ENCODE measurements at places on chromosomes 3 and 15. TPM values are rescaled to one million over a fixed set of nuclear protein-coding genes. Genes with fewer than 3 reads are reported as not detected.

Gene TMEM44
- total RNA-seq = 9.6 TPM

Gene LSAMP
- total RNA-seq = 1.6 TPM

Gene STARD5
- total RNA-seq = 9.5 TPM

Gene TTLL13
- total RNA-seq = not detected

Gene CYP1A2
- not detected for total RNA-seq

Gene MKRN3
- not detected for total RNA-seq

Gene CD200R1
- 3.4 TPM for total RNA-seq

Gene SI
- not detected for total RNA-seq

- no peak for DNase-seq
Measured at GRCh38 chr3:11373235-11373634, 101.0 kb downstream of the ATG7 start.

DNA sequence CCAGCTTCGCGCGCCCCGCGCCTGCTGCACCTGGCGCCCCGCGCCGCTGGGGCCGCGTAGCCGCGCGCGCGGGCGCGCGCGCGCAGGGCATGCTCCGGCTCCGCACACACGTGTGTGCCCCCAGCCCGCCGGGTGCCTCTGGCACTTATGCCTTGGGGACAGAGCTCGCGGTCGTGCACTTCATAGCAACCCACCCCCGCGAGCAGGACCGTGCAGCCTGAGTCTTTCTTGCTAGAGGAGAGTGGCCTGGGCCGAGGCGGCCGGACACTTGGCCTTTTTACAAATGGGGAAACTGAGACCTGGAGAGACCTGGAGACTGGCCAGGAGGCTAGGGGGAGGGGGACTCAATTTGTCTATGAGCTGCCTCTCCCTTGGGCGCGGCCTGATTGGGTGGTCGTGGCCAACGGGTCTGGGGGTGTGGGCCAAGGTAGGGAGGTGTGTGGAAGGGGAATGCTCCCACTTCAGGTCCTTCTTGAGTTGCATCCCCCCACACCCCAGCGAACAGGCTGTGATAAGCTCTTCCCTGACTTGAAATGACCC lies 562 bp downstream of the NBEAL2 start:
- DNase-seq = no peak

- DNase-seq = no peak
Measured at GRCh38 chr15:94205366-94205765, 26.0 kb upstream of the MCTP2 start.

- DNase-seq = no peak
Measured at GRCh38 chr3:177127008-177127407, 70.3 kb downstream of the TBL1XR1 start.

DNA sequence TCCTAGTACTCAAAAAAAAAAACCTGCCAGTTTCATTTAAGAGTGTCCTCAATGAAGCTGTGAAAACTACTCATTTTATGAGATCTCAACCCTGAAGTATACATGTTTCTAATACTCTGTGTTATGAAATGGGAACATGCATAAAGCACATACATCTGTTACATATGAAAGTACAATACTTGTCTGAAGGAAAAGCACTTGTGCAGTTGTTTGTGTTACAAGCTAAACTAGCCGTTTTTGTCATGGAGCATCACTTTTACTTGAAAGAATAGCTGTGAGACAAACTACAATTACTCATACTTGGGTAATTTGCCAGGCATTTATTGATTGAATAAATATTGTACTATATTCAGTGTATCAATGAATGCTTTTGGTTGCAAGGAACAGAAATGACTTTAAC lies 72.7 kb downstream of the TIPARP start:
- DNase-seq = no peak

GRCh38 chr3:163218336-163218735 lies 1721.7 kb downstream of the OTOL1 start:
- no peak for DNase-seq

DNA sequence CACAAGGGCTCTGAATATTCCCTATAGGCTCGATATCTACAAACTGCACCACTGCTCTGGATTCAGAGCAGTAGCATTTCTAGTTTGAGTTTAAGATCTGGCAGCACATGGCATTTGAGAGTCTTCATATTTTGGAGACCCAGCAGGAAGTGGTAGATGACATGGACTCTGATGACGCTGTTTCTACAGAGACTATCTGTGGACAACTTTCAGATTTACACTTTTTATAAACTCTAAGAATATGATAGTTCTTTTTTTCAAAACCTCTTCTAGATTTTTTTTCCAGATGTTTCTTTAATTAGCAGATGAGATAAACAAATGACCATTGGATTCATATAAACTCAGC lies 35.8 kb downstream of the ARMC8 start:
- no peak for DNase-seq

GRCh38 chr3:52393131-52393807 lies 51.6 kb downstream of the SEMA3G start:
- no peak for DNase-seq

GRCh38 chr3:58683001-58683458 lies 16.5 kb upstream of the FAM3D start:
- no peak for DNase-seq

- no peak for DNase-seq
Measured at GRCh38 chr3:31498791-31499190, 33.9 kb upstream of the STT3B start.

GRCh38 chr3:57977818-57978235 lies 30.4 kb upstream of the FLNB start:
- no peak for DNase-seq

- DNase-seq = no peak
Measured at GRCh38 chr15:62883938-62884479, 158.5 kb upstream of the TPM1 start.

- DNase-seq = no peak
Measured at GRCh38 chr3:134242649-134243617, 7.7 kb downstream of the RYK start.

DNA sequence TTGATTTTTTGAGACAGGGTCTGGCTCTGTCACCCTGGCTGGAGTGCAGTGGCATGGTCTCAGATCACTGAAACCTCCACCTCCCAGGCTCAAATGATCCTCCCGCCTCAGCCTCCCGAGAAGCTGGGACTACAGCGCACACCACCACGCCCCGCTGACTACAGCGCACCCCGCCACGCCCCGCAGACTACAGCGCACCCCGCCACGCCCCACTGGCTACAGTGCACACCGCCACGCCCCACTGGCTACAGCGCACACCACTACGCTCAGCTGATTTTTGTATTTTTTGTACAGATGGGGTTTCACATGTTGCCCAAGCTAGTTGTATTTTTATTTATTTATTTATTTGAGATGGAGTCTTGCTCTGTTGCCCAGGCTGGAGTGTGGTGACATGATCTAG lies 35.6 kb downstream of the SLC51A start:
- no peak for DNase-seq

- no peak for DNase-seq
Measured at GRCh38 chr15:52098323-52098722, 14.3 kb downstream of the BCL2L10 start.

GRCh38 chr15:77021803-77022381 lies 27.0 kb downstream of the PSTPIP1 start:
- no peak for DNase-seq
